ENCODE measurements at places on chromosomes 7 and 10. TPM values are rescaled to one million over a fixed set of nuclear protein-coding genes. Genes with fewer than 3 reads are reported as not detected.

Gene RAPGEF5
- total RNA-seq: 0.33 TPM

Gene SLC29A3
- 4.0 TPM for total RNA-seq

Gene OAT
- total RNA-seq: 35.8 TPM

Gene SPDYE2
- not detected for total RNA-seq

Gene PRRT4
- not detected for total RNA-seq

Gene KAZALD1
- total RNA-seq: not detected

Gene ACTR3C
- total RNA-seq: 7.2 TPM

DNA sequence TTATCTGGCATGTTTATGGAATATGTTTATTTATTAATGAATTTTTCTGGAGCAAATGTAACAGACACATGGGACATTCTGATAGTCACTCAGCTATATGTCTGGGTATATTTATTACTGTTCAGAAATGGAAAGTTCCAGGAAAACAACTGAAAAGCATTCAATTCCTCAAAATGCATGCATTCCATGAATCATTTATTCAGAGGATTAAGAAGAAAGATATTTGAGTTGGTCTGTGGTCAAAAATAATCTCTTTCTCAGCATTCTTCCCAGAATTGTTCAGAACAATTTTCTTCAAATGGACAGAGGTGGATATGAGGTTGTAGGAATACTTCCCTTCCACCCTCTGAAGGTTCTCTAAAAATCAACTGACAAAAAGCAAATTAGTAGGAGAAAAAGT, 97.6 kb upstream of the ITGB1 start:
- no peaks in the 10 kb centered on the region for H3K4me1 ChIP-seq
- DNase-seq: no peak
- H3K4me3 ChIP-seq: no peak overlapping the region
- H3K36me3 ChIP-seq: no peaks in the 10 kb centered on the region
- H3K27me3 ChIP-seq: no peaks in the 10 kb centered on the region

- H3K27me3 ChIP-seq: no peaks in the 10 kb centered on the region
- H3K27ac ChIP-seq: no peak overlapping the region
These were observed 23.8 kb downstream of the ZMIZ2 start for GRCh38 chr7:44772440-44772839.

DNA sequence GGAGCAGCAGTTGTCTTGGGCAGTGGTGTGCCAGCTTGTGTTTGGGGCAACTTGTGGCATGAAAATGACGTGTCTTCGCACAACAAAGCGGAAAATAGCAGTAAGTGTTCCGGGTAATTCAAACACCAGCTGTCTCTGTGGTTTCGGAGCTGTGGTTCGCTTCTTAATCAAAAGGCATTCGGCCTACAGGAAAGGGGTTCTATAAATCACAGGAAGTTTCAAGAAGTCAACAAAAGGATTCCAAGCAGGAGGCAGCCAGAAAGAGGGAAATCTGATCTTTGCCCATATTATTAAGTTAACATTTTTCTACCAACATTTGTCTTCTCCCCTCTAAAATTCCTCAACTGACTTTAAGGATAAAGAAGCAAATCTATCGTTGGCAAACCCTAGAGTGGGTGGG, 353.4 kb downstream of the FGFR2 start:
- H3K27me3 ChIP-seq: peaks cover 2% of the 10 kb centered on the region
- no peak overlapping the region for H3K27ac ChIP-seq
- no peak overlapping the region for H3K4me3 ChIP-seq
- DNase-seq: no peak
- no peaks in the 10 kb centered on the region for H3K4me1 ChIP-seq
- H3K36me3 ChIP-seq: no peaks in the 10 kb centered on the region

- no peaks in the 10 kb centered on the region for H3K27me3 ChIP-seq
- H3K4me3 ChIP-seq: no peak overlapping the region
- H3K36me3 ChIP-seq: no peaks in the 10 kb centered on the region
- DNase-seq: no peak
These were observed 445.6 kb downstream of the GFRA1 start for GRCh38 chr10:115827231-115828009.

- H3K27me3 ChIP-seq: no peaks in the 10 kb centered on the region
- no peaks in the 10 kb centered on the region for H3K36me3 ChIP-seq
- H3K4me1 ChIP-seq: no peaks in the 10 kb centered on the region
- H3K4me3 ChIP-seq: no peak overlapping the region
- DNase-seq: no peak
These were observed 24.3 kb upstream of the DOCK1 start for GRCh38 chr10:126880926-126881325.

GRCh38 chr10:3115685-3116084, 48.3 kb downstream of the PFKP start:
- no peak for DNase-seq
- H3K4me3 ChIP-seq: no peak overlapping the region
- no peaks in the 10 kb centered on the region for H3K4me1 ChIP-seq
- H3K36me3 ChIP-seq: peaks cover 49% of the 10 kb centered on the region

GRCh38 chr7:29449569-29450260, 113.9 kb upstream of the PRR15 start:
- DNase-seq: no peak
- H3K36me3 ChIP-seq: peaks cover 2% of the 10 kb centered on the region
- no peaks in the 10 kb centered on the region for H3K4me1 ChIP-seq
- H3K27me3 ChIP-seq: no peaks in the 10 kb centered on the region
- no peak overlapping the region for H3K4me3 ChIP-seq
- no peak overlapping the region for H3K27ac ChIP-seq

DNA sequence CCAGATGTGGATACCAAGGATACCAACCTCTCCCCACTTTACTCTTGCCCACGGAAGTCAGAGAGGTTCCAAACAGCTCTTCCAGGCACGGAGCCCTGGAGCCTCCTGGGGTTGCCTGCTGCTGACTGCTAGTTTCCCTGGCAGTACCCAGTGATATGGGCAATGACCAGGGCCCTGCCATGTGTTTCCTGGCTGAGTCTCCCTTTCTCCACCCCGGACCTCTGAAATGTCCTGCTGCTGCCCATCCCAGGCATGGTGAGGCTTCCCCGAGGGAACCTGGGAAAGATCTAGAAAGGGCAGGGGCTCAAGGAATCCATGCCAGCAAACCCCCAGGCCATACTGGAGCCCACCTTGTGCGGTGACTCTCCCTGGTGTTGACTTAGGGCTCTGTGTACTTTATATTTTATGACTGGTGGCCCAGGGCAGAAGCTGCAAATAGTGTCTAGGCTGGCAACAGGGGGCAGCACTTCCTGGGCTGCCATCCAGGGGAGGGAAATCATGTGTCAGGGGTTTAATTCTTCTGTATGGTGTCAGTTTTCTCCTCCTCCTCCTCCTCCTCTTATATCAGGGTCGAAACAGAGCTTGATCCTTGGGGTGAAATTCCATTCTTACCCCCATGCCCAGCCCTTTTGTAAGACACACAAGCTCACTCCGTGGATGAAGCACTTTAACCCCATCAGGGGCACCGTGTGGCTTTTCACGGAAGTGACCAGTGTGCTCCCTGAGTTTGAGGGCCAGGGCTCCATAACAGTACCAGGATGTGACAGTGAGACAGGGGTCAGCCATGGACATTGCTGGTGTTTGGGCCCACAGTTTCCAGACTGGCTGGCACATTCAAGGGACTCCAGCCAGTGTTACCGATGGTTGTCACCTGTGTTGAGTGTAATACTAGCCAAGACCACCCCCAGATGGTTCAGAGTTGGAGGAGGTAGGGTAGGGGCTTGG, 62.4 kb upstream of the GDF10 start:
- no peaks in the 10 kb centered on the region for H3K4me1 ChIP-seq
- no peaks in the 10 kb centered on the region for H3K36me3 ChIP-seq
- no peak for DNase-seq

DNA sequence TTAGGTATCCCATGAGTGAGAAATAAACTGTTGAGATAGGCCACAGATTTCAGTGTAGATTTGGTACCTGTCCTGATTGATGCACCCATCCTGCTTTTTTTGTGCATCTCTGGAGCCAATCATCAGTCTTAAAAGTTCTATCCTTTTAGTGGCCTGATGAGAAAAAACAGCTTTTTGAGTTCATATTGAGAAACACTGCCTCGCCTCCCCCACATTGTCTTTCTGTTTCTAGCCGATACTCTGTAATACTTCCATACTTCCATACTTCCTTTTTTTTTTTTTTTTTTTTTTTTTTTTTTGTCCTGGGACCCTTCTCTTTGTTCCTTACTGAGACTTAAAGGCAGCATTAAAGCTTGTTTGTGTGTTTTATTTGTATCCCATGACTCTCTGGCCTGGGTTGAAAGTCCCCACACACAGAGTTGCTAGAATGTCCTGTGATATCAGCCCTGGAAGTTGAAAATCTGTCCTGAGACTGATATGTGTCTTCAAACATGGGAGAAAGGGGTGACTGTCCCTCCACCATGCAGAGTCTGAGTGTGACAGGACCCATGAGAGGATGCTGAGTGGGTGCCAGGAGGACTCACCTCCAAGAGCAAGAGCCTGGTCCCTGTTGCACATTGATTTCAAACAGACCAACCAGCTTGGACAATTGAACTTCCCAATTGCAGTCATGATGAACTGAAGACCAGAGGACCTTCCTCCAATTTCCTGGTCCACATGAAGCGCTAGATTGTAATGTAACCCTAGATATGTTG, 5.7 kb downstream of the ZNF22 start:
- H3K27me3 ChIP-seq: no peaks in the 10 kb centered on the region
- H3K4me1 ChIP-seq: peaks cover 4% of the 10 kb centered on the region
- H3K27ac ChIP-seq: no peak overlapping the region
- DNase-seq: no peak
- peaks cover 25% of the 10 kb centered on the region for H3K36me3 ChIP-seq

GRCh38 chr10:122078965-122079795, 90.2 kb downstream of the TACC2 start:
- no peaks in the 10 kb centered on the region for H3K27me3 ChIP-seq
- H3K4me3 ChIP-seq: no peak overlapping the region
- H3K4me1 ChIP-seq: no peaks in the 10 kb centered on the region
- no peak for DNase-seq
- H3K36me3 ChIP-seq: no peaks in the 10 kb centered on the region

DNA sequence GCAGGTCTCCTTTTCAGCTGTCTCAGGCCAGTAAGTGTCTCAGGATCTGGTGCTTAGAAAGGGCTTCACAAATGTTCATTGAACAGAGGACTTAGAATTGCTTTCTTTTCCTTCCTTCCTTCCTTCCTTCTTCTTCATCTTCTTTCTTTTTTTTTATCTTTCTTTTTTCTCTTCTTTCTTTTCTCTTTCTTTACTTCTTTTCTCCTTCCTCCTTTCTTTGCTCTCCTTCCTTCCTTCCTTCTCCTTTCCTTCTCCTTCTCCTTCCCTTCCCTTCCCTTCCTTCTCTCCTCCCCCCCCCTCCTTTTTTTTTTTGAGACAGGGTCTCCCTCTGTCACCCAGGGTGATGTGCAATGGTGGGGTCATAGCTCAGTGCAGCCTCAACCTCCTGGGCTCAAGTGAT, 34.6 kb downstream of the COL26A1 start:
- no peak overlapping the region for H3K27ac ChIP-seq
- no peaks in the 10 kb centered on the region for H3K36me3 ChIP-seq
- H3K27me3 ChIP-seq: peaks cover 9% of the 10 kb centered on the region
- peaks cover 11% of the 10 kb centered on the region for H3K4me1 ChIP-seq
- H3K4me3 ChIP-seq: no peak overlapping the region

DNA sequence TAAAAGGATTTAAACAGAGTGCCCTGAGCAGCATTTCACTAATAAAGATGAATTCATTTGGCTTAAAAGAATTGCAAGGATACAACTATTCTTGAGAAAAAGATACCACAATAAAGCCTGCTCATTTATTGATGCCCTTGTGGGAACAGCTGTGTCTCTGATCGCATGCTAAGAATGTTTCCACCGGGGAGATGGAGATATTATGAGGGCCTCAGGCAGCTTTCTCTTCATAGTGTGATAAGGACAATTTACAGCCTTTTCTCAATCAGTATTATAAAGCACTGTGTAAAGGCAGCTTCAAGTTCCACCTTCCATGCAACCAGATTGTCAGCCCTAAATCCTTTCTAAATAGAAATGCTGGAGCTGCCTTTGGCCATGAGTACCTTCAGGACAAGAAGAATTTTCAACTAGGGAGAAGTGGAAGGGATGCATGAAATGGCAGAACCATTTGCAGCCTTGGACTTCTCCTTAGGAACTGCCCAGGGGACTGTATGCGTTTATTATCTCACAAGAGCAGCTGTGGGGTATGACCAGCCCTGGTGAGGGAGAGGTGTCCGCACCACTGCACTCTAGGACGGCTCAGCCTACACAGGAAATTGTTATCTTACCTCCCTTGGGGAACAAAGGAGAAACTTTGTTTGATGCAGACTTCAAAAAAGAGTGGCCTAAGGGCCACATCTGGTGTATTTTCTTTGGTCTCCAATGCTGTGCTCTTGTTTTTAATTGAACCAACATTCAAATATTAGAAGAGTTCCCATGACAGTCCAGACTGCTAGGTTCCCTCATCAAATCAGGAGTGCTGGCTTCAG, 116.9 kb upstream of the PCGF5 start:
- H3K4me1 ChIP-seq: no peaks in the 10 kb centered on the region
- DNase-seq: no peak
- no peaks in the 10 kb centered on the region for H3K27me3 ChIP-seq
- H3K27ac ChIP-seq: no peak overlapping the region
- no peaks in the 10 kb centered on the region for H3K36me3 ChIP-seq

DNA sequence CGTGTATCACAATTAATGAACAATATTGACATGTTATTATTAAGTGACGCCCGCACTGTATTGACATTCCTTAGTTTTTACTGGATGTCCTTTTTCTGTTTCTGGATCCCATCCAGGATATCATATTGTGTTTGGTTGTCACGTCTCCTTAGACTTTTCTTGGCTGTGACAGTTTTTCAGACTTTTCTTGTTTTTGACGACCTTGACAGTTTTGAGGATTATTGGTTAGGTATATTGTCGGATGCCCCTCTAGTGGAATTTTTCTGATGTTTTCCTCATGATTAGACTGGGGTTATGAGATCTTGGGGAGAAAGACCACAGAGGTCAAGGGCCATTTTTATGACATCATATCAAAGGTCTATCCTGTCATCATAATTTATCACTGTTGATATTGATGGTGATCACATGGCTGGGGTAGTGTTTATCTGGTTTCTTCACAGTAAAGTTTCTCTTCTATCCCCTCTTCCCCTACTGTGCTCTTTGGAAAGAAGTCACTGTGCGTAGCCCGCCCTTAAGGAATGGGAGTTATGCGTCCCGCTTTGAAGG, 11.1 kb downstream of the TAF3 start:
- no peak for DNase-seq
- no peak overlapping the region for H3K27ac ChIP-seq
- H3K4me1 ChIP-seq: no peaks in the 10 kb centered on the region
- no peak overlapping the region for H3K4me3 ChIP-seq
- no peaks in the 10 kb centered on the region for H3K27me3 ChIP-seq

DNA sequence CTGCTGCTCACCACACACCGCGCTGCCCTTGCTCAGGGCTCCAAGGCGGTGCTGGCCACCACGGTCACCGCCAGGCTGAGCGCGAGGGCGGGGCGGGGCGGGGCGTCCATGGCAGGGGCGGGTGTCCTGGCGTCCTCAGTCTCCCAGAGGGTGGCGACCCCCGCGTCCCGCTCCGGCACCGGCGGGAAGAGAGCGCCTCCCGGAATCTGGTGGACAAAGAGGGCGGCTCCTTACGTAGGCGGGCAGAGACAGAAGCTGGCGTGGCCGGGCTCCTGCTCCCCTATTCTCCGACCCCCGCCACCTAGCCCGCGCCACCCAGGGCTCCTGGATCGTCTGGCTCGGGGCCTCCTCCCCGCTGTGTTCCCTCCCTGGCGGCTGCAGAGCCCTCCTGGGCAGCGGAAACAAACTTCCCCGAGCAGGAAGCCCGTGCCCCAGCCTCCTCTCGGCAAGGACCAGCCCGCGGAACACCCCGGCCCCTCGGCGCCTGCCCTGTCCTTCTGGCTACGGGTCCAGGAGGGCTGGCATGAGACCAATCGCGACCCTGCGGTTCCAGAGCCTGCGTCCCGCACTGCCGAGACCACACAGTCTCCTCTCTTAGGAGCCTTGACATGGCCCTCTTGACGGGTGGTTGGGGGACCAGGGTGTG, 133.8 kb upstream of the ZNF92 start:
- H3K4me1 ChIP-seq: peaks cover 21% of the 10 kb centered on the region
- H3K27me3 ChIP-seq: peaks cover 13% of the 10 kb centered on the region
- no peak for DNase-seq
- H3K36me3 ChIP-seq: no peaks in the 10 kb centered on the region
- no peak overlapping the region for H3K27ac ChIP-seq
- H3K4me3 ChIP-seq: peak overlapping the region; percentile 36

Data from natural killer cell (primary cell).